Left lung (tissue), 14 donors: ENCODE measurements at places on chromosomes 3 and 15. TPM values are rescaled to one million over a fixed set of nuclear protein-coding genes. Genes with fewer than 3 reads are reported as not detected.

CCDC66 gene
- polyA plus RNA-seq: 66.6 TPM

LRRIQ4 gene
- 0.17 TPM for polyA plus RNA-seq

GRCh38 chr15:68939501-68939900, 9.2 kb downstream of the SPESP1 start:
- no peak for DNase-seq

GRCh38 chr15:72375501-72375845, 341 bp downstream of the HEXA start:
- DNase-seq: peak; percentile 79

- no peak for DNase-seq
These were observed 42.9 kb downstream of the IDH2 start for GRCh38 chr15:90059208-90059985.

DNA sequence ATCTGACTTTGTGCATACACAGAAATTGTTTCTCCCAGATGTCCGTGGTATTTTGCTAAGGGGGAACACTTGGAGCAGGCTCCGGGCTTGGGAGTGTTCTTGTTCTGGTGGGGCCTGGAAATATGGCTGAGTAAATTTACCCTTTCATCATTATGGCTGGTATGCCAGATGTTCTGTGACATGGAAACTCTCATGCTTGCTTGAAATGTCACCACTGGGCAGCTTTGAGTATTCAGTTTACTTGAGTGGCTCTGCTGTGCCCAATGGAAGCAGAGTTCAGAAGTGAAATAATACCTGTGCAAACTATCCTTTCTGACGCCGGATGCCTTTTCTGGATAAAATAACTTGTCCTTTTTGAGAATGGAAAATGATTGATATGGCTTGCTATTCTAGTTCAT, 283.6 kb upstream of the TPM1 start:
- no peak for DNase-seq

DNA sequence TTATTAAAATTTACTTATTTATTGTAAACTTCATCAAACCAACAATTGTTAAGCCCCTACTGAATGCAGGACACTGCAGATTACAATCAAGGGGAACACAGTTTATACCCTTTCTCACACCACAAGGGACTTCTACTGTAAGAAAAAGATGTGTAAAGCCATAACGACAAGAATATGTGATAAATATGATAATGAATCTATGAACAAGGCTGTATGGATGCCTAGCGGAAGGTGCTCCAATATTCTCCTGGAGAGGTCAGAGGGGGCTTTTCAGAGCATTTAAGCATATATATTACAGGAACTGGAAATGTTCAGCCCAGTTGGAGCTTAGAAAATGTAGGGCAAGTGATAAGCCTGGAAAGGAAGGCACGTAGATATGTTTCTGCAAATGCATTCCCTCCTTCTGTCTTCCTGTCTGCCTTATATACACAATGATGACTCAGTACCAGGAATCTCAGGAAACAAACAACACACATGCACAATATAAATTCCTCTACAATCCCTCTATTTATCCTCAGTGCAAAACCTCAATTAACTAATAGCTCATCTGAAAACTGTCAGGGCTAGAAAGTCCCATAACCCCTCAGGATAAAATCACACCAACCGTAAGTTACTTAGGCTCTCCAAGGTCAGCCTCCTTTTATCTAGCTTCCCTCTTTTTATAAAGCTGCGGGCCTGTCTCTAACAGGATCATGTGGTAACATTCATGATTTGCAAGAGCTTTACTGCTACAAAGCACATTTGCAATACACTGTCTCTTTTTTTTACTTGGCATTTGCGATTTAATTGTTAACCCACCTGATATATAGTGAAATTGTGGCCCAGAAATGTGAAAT, 393.1 kb downstream of the LPP start:
- DNase-seq: no peak

DNA sequence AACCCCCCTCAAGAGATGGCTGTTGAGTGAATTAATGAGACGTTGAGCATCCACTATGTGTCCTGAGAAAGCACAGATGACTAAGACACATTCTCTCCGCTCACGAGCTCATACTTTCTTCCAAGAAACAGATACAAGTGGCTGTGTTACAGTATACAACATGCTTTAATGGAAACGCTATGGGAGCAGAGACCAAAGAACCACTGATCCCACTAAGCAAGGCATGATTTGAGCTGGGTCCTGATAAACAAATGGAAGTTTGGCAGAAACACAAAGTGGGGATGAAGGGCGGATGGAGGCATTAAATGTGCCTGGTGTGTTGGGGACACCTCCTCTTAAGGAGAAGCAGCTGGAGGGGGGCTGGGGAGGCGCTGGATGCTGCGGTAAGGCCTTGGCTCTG, 129.4 kb downstream of the UACA start:
- no peak for DNase-seq

DNA sequence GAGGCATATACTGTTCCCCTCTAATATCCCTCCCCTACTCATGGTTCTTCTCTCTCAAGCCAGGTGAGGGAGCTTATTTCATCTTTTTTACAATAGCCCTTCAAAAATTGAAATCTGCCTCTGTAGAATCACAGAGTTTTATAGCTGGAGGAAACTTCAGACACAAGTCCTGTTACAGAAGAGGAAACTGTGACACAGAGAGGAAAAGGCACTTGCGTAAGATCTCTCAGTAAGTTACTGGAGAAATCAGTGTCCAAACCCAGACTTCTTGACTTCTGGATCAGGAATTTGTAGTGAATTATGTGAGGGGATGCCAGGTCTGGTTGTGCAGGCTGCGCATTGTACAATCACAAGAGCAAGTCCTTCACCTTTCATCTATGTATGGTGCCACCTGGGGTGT, 4.6 kb downstream of the FGD5 start:
- no peak for DNase-seq

DNA sequence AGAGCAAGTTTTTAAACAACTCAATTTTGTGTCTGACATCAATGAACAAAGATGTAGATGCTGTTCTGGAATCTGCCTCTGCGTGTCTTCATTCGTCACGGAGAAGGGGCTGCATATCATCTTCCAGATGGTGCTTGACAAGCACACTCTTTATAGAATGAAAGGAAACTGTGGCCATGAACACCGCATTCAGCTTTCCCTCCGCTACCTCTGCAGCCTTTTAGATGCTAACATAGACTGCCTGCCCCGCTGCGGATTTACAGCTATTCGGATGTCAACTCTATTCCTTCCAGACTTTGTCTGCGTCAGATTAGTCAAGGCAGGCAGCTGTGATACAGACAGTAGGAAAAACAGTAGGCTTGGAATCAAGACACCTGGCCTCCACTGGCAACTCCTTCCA, 232.9 kb downstream of the TJP1 start:
- no peak for DNase-seq

GRCh38 chr3:70754314-70754713, 441.9 kb upstream of the MDFIC2 start:
- DNase-seq: no peak

ARL8B gene
- 72.0 TPM for polyA plus RNA-seq

- DNase-seq: no peak
These were observed 4.8 kb downstream of the VEPH1 start for GRCh38 chr3:157498371-157498770.

DNA sequence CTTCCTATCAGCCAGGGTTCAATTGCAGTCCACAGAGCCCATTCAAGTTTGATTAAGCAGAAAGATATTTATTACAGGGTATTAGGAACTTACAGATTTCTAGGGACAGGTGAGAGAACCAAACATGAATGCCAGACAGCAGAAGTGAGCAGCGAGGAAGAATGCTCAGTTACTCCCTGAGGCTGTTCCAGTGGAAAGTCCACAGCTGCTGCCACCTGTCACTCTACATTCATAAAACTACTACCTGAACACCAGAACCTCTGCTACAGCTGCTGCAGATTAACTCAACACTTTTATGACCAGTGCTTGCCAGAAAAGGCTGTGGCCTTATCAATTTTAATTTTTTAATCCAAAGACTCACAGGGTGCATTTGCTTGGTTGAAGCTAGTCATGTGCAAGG, 325.4 kb upstream of the ONECUT1 start:
- DNase-seq: no peak

- no peak for DNase-seq
These were observed 28.4 kb upstream of the MYRIP start for GRCh38 chr3:39781025-39781424.

CD96 gene
- polyA plus RNA-seq: 0.53 TPM

DNA sequence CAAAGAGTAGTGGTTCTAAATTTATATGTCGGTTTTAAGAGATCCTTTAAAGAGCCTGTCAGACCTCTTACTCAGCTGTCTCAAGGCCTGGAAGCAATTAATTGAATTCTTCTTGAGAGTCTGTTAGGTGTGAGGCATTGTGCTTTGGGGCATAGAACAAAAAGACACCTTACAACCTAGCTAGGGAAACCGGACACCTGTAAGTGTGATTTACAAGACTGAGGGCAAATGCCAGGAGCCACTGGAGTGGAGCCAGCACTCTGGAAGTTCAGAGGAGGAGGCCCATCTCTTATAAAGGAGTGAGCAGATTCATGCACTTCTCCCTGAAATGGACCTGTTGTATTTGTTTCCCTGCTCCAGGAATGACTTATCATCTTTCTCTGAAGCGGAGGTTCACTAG, 97.7 kb upstream of the NUDT16 start:
- peak; percentile 5 for DNase-seq

- DNase-seq: no peak
These were observed 4.0 kb upstream of the DZIP1L start for GRCh38 chr3:138119423-138119766.
